ENCODE measurements at places on chromosomes 13 and 19.

GRCh38 chr19:48806518-48806817, 4.4 kb downstream of the BCAT2 start:
- no peak for DNase-seq

- no peak for DNase-seq
These were observed 15.2 kb downstream of the BIVM start for GRCh38 chr13:102814025-102814607.

DNA sequence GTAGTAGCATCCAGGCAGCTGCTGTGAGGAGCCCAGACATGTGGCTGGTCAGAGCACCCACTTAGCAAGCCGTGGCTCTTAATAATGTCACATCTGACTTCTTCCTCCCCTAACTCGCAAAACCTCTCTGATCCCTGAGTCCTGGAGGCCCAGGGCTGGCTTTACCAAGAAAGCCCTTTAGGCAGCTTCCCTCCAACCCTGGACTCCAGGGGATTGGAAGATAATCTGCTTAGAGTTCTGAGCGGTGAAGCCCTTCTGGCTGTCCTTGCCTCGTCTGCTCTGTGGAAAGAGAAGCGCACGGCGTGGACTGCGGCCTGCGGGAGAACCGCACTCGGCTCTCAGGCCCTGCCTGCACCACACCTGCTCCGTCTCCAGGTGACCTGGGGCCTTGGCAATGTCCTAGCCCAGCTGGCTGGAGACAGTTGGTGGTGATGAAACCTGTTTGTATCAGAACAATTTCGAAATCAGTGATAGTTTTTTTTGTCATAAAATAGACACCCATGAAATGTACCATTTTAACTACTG, 64.5 kb upstream of the MCF2L start:
- DNase-seq: no peak

GRCh38 chr13:36345438-36346221, 564 bp downstream of the SPART start:
- peak; percentile 27 for DNase-seq

DNA sequence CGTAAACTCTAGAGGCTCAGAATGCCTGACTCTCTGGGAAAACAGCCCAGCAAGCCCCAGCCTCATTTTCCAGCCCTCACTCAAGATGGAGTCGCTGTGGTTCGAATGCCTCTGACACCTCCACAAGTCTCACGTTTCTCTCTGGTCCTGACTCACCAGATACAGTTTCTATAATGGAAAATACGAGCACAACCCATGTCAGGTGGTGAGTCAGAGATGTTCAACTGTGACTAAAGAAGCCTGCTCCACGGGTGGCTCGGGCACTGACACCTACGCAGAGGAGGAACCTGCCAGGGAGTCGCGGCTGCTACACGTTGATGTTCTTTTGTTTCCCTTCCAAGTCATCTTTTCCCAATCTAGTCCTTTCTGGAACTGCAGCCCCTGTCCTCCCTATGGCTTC, 87.1 kb upstream of the STK24 start:
- no peak for DNase-seq

DNA sequence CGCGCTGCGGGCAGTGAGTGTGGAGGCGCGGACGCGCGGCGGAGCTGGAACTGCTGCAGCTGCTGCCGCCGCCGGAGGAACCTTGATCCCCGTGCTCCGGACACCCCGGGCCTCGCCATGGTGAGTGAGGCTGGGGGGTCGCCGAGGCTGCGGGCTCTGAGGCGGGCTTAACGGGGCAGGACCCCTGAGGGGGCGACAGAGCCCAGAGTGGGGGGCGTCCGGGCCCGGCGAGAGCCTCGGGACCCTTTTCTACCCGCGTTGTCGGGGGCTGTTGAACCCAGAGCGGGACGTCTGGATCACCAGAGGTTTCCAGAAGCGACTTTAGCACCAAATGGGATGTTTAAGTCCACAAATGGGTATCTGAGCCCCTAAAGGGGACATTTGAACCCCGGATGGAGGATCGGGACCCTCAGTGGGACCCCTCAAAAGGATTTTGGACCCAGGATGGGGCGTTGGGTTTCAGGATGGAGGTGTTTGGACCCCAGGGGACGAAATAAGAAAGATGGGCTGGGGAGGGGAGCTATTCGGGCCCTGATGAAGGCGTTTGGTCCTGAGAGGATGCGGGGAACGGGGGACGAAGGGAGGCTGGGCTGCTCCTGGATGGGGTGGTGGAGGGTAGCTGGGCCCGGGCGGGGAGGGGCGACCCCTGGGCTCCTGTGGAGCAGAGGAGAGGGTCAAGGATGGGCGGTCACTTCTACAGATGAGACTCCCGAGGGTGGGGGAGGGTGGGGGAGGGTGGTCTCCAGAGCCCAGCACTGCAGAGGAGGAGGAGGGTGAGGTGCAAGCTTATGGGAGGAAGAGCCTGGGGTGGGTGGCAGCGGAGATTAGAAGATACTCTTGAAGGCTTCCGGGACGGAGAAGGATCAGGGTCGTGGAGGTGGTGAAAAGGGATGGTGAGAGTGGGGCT, at the start of gene CALM3:
Gene CALM3, plus strand, starts transcription at position 13 of the 907 bp plus-strand sequence. Its CDS starts 105 bp downstream, at position 118.
- DNase-seq: no peak

DNA sequence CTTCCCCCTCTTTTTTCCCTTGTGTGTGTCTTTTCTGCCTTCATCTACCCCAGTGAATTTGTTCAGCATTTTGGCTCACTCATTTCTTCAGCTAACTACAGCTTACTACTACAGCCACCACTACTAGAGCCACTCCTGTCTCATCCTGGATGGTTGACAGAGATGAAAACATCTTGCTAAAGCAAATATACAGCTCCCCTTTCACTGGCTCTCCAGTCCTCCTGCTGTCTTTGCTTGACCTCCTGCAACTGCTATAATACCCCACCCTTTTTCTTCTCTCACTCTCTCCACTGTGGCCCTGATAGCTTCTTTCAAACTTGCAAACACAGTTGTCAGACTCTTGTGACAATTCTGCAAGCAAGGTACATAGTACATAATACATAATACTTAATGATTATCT, 523.6 kb downstream of the DCT start:
- no peak for DNase-seq

- no peak for DNase-seq
These were observed 126.9 kb downstream of the SIPA1L3 start for GRCh38 chr19:38033658-38034491.

DNA sequence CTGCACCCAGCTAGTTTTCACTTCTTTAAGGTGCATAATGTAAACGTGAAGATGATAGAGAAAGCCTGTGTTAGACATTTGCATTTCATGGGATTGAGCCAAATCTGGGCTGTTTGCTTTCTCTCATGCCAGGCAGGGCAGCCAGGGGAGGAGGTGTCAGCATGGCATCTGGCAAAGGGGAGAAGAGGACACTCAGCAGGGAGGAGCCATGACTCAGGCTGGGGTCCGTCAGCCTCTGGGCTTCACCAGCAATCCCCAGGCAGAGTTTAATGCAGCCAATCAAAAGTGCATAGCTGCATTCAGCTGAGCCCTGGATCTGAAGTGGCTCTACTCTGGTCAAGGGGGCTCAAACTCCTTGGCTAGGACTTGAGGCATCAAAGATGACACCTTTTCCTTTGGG, 23.5 kb downstream of the EBPL start:
- DNase-seq: no peak

- DNase-seq: no peak
These were observed 154.9 kb upstream of the KLF12 start for GRCh38 chr13:74289107-74289506.

DNA sequence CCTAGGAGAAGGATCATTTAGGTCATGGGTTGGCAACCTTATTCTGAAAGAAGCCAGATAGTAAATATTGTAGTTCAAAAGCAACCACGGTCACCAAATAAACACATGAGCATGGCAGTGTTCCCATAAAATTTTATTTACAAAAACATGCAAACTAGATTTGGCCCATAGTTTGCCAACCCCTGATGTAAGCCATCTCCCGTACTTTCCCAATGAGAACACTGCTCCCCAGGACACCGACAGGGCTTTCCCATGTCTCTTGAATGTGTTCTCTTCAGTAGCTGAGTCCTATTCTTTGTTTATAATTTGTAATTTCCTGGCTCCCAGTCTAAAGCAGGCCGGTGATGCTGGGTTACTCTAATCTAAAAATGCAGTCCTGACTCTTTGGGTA, 239.6 kb downstream of the LHFPL6 start:
- DNase-seq: no peak

GRCh38 chr13:85383291-85383690, 415.9 kb downstream of the SLITRK6 start:
- no peak for DNase-seq

DNA sequence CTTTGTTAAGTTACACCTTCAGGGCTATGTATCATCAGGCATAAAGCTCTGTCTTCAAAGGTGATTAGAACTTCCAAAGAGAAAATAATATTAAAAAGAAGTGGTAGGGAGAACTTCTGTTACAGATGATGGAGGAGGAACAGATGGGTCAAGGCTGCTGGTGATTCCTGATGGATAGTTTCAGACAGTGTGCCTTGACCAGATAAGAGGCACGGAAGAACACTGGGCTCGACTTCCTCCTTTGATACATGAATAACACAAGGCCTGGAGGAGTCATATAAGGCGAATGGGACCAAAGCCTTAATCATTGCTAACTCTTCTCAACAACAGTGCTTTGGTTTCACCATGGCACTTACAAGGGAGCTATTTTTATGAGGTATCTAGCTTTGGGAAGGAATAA, 128.1 kb upstream of the RXFP2 start:
- DNase-seq: no peak

All from HTR-8/SVneo (cell line).